ENCODE measurements at places on chromosomes 6 and 20.

- no peak for DNase-seq
Measured at GRCh38 chr6:3102875-3103274, 15.6 kb upstream of the BPHL start.

DNA sequence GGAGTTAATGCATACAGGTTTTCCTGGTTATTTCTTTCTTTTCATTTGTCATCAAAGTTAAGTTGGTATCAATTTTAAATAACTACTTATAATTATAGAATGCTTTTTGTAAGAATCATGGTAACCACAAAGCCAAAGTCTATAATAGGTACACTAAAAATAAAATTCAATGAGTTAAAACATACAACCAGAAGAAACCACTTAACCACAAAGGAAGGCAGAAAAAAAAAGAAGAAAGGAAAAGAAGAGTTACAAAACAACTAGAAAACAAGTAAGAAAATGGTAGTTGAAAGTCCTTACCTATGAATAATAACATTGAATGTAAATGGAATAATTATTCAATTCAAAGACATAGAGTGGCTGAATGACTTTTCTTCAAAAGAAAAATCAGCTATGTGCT lies 45.6 kb downstream of the THBS2 start:
- no peak for DNase-seq

GRCh38 chr20:10263385-10264165 lies 44.9 kb downstream of the SNAP25 start:
- no peak for DNase-seq

DNA sequence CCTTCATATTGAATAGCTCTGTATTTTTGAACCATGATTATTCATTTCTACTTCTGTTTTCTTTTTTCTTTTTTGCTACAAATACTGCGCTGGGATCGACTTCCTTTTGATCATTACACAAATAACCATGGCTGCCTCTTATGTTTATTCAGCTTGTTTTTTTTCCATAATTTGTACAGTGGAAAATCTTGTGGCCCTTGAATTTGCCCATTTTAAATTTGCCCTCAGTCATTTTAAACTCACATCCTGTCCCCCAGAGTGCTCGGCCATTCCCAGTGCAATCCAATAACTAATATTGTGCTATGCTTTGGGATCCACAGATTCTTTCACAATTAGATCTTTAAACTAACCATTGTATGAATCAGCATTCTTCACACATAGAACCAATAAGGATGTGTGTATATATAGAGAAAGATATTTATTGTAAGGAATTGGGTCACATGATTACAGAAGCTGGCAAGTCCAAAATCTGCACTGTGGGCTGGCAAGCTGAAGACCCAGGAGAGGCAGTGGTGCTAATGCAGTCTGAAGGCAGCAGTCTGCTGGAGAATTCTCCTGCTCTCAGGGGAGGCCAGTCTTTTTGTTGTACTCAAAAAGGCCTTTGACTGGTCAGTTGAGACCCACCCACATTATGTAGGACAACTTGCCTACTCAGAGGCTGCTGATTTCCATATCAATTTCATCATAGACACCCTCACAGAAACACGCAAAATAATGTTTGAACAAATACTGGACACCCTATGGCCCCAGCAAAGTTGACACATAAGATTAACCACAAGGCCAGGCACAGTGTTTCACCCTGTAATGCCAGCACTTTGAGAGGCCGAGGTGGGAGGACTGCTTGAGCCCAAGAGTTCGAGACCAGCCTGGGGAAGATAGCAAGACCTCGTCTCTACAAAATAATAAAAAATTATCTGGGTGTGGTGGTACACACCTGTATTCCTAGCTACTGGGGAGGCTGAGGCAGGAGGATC lies 147.1 kb downstream of the MTHFD1L start:
- DNase-seq, result no peak

GRCh38 chr6:43335469-43335868 lies 26.8 kb upstream of the CRIP3 start:
- no peak for DNase-seq

- no peak for DNase-seq
Measured at GRCh38 chr20:45407783-45408645, at the start of gene DBNDD2. TSS of gene DBNDD2 (plus strand) at chr20:45408289. CDS start at chr20:45408468, 179 bp downstream.

- DNase-seq, result no peak
Measured at GRCh38 chr6:33957892-33958525, 154.2 kb upstream of the MLN start.

DNA sequence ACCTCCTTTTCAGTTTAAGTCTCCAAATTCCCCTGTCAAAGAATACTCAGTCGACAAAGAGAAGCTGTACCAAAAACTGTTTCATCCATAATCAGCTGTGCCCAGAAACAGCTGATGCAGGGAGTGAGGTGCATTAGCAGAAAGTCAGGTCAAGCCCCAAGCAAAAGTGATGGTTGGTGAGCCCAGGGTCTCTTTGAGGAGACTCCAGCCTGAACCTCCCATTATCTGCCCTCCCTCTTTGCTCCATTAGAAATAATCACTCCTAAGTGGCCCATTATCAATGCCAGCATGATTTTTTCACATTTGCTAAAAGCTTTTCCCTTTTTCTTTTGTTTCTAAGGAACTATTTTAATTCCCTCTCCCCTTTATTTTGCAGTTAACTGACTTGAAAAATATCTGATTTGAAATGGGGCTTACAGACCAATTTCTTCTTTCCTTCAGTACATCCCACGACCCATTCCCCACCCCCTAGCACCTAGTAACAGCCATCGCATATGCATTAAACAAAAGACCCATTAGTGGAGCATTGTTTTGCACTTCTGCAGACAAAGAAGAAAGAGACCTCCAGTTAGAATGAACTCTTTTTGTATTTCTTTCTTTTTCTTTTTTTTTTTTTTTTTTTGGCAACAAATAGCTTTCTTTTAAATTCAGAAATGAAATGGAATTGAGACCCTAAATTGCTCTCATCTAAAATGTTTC lies 257.0 kb downstream of the GRIK2 start:
- no peak for DNase-seq

DNA sequence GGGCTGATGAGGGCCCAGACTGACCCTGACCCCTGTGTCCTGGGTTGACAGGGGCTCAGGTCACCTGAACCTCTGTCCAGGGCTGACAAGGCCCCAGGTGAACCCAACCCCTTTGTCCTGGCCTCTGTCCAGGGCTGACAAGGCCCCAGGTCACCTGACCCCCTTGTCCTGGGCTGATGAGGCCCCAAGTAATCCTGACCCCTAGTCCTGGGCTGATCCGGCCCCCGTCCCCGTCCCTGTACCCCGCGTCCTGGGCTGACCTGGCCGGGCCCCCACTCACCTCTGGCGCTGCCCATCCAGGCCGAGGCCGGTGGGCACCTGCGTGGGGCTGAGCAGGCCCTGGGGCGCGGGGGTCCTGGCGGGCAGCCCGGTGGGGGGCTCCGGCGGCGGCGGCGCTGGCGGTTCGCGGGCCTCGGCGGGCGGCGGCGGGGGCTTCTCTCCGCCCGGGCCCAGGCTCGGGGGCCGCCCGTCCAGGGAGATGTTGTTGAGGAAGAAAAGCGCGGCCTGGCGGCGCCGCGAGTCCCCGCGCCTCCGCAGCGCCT lies 379 bp downstream of the CABLES2 start:
- DNase-seq, result no peak

DNA sequence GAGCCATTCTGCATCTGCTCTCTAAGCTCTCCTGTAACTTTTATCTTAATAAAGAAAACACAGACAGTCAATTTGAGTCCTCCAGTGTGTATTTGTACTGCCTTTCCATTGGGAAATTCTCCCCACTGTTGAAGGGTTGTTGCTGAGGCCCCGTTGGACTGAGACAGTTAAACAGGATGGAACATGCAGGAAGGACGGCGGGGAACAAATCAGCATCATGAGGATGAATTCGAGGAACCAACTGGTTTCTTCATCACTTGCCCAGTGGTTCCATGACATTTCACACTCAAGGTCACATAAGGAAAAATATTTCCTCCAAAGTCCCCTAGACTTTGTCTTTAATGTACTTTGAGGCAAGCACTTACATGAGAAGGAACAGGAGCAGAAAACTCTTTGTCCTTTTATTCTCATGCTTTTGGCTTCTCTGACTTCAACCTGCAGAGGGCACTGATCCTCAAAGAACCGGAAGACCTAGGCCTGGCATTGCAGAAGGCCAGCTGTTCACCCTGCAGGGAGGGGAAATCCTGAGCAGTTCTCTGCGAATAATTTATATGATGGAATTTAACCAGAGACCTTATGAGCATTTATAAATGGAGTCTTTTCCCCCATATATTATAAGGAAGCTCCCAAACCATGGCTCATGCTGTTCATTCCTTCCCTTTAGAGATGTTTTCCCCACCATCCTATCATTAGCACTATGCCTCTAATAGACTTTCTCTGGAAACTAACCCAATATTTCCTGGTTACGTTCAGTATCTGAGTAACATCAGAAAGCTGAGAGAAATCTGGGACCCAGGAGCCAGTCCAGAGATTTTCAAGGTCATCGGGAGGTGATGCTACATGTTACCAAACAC lies 55.2 kb upstream of the ADGRF1 start:
- DNase-seq, result peak; percentile 27

- no peak for DNase-seq
Measured at GRCh38 chr20:34791289-34792020, 34.0 kb downstream of the NCOA6 start.

DNA sequence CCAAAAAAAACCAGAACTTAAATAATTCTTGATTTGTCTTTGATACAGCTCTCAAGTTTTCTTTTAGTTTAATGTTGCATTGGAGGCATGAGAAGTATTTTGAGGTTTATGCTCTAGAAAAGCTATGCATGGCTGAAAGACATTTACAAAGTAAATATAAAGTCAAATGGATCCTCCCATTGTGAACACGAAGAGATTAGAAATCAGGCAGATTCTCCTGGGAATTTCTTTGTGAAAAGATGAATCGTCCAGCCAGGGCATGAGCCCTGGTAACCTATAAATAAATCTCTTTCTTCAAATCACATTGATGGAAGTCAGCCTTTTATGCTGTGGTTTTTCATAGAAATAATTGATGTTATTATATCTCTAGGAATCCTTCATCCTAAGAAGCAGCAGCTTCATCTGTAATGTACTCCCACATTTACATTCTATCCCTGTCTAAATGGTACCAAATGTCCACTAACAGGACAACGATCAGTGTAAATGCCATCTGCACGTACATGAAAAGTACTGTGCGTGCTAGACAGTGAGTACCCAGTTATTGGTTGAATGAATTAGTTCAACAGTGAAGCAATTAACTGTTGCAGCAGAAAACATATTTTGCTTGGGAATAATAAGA lies 143.6 kb downstream of the ALDH8A1 start:
- no peak for DNase-seq

DNA sequence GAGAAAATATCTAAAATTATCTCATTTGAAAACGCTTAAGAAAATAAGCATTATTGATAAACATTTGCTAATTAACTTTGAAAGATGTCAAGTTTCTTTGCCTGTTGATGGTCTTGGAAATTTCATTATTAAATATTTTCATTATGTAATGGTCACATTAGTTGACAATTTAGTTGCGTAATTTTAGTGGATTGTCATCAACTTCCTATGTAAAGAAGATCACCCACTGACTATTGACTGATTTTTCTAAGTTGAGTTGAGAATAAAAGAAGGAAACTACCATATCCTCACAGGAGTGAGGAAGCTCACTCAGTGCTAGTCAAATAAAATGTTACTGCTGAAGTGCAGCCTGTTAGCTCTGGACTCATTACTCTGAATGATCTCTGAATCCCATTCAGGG lies 79.9 kb upstream of the LY86 start:
- no peak for DNase-seq

GRCh38 chr6:6178795-6179194 lies 141.7 kb downstream of the F13A1 start:
- DNase-seq, result no peak

GRCh38 chr20:3839328-3839727 lies 7.3 kb upstream of the MAVS start:
- peak; percentile 82 for DNase-seq

DNA sequence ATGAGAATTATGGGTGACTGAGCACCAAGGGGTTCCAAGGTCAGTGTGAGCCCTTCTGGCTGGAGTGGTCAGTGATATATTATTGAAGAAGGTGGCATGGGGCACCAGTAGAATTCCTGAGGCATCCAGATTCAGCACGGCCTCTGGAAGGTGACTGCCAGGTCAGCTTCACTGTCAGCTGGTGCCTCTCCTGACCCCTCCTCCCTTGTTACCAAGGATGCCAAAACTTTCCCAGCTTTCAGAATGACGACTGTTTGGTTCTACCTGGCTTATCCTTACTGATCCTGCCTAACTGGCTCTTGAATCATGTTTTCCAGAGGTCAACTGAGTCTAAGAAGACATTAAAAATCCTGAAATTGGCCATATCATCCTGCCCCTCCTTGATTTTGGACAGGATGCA lies 189.2 kb upstream of the AGPAT4 start:
- DNase-seq, result no peak

GRCh38 chr20:43977252-43977651 lies 62.6 kb downstream of the TOX2 start:
- DNase-seq, result no peak

- DNase-seq, result no peak
Measured at GRCh38 chr6:90369024-90369519, 72.4 kb upstream of the BACH2 start.

- no peak for DNase-seq
Measured at GRCh38 chr6:154682633-154683125, 50.5 kb upstream of the SCAF8 start.

DNA sequence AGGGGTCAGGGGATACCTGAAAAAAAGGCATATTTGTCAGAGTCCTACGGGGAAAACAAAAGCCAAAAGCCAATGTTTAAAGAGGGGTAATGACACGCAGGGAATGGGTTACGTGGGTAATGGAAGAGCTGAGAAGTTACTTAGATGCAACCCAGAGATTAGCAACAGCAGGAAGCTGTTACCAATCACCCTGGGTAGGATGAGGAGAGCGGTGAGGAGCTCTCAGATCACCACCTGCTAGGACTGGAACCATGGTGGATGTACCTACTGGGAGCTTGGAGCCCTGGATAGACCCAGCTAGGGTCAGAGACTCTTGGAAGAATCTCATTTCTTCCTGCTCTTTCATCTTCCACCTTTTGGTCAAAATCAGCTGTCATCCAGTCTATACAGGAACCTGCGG lies 51.2 kb upstream of the RNF24 start:
- peak; percentile 69 for DNase-seq

GRCh38 chr6:140256248-140256647 lies 881.8 kb upstream of the CITED2 start:
- no peak for DNase-seq

- DNase-seq, result peak; percentile 8
Measured at GRCh38 chr6:122839472-122839871, 50.4 kb downstream of the SMPDL3A start.

- DNase-seq, result no peak
Measured at GRCh38 chr20:49286689-49287551, 9.1 kb upstream of the ZNFX1 start.

- DNase-seq, result no peak
Measured at GRCh38 chr6:3585320-3585935, 128.6 kb upstream of the SLC22A23 start.

GRCh38 chr6:52995913-52996645 lies 995 bp upstream of the GSTA4 start:
- peak; percentile 24 for DNase-seq
